GDM1 (cell line): ENCODE measurements at places on chromosomes 3 and 15.

DNA sequence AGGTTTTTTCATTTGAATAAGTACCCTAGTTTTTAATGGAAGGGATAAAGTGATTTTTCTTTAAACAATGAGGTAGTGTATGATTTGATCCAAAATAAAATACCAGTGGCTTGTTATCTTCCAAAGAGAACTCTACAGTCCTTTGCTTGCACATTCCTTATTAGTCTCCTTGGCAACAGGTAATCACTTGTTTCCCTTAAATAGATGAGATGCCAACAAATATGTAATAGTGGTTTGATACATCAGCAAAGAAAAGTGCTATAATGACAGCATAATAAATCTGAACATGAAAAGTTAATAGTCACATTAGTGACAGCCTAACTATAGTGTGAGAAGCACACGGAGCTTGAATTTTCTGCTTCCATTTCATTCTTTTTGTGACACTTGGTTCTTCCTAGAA is 360.2 kb downstream of the ZNF385D start:
- DNase-seq: no peak

DNA sequence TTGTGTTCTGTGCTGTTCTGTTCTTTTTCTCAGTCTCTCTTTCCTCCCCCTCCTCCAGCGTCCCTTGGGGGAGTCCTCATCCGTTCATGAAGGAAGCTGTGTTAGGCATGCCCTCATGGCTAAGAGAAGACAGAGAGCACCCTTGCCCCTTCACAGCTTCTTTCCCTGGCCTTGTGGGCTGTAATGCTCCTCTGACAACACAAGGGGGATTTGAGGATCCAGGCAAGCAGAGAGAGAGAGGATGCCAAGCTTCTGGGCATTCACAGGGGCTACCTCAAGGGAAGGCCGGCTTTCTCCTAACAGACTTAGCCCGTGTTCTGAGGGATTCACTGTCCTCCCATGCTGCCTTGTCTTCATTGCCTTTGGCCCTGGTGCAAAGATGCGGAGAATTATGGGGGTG is 389.5 kb downstream of the LRTM1 start:
- no peak for DNase-seq

DNA sequence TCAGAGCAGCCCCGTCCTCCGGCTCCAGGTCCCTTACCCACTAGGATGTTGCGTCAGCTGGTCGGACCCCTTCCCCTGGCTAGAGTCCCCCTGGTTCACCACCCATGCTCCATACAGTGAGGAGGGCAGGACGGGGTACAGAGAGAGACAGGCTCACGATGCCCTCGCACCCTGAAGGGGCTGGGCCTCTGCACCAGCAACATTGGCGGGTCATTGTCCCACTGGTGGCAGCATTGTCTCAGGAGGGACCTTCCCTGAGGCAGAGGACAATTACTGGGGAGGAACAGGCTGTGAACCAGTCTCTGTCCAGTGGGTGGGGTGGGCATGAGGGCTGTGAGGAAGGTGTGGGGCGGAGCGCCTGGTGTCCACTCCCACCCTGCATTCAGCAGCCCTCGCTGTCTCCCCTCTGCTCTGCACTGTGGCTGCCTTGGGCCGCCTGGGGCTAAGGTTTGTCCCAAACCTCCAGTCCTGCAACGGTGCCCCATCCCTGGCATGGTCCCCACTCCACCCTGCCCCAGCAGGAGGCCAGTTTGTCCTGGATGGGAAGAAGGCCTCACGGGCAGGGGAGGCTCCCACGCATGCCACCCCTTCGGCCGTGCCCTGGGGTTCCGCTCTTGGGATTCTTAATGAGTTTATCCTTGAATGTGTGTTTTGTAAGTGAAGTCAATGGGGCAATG is 48.0 kb upstream of the KLF13 start:
- no peak for DNase-seq

DNA sequence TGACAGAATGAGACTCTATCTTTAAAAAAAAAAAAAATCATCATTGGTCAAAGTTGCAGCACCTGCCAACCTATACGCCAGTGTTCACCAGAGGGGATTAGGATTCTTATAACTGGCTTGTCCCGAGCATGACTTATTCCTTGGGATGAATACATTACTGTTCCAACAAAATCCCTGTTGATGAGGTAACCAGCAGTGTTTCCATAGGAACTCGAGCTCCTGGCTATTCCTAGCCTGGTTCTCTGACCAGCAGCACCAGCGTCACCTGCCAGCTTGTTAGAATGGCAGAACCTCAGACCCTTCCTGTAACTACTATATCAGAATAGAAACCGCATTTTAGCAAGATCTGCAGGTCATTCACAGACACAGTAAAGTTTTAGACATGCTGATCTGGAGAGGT is 364.4 kb downstream of the PTPRG start:
- DNase-seq: no peak

DNA sequence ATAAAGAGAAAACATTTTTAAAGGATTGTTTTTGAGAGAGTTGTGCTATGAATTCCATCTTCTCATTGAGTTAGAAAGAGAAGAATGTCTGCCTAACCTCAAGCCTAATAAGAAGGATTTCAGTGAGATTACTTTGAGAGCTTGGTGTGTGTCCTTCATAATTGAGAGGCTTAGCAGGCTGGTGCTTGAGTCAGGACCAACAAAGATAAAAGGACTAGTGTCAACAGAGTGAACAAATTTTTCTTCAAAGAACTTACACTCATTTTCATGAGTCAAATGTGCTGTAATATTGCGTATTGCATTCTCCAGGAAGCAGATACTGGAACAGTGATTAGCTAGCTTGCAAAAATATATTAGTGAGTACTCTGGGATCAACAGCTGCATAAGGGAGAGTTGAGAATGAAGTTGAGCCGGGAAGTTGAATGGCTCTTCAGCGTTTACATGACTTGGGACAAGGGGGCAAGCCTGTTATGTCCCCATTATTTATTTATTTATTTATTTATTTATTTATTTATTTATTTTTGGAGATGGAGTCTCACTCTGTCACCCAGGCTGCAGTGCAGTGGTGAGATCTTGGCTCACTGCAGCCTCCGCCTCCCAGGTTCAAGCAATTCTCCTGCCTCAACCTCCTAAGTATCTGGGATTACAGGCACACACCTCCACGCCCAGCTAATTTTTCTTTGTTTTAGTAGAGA is 37.5 kb upstream of the SLITRK3 start:
- DNase-seq: no peak

DNA sequence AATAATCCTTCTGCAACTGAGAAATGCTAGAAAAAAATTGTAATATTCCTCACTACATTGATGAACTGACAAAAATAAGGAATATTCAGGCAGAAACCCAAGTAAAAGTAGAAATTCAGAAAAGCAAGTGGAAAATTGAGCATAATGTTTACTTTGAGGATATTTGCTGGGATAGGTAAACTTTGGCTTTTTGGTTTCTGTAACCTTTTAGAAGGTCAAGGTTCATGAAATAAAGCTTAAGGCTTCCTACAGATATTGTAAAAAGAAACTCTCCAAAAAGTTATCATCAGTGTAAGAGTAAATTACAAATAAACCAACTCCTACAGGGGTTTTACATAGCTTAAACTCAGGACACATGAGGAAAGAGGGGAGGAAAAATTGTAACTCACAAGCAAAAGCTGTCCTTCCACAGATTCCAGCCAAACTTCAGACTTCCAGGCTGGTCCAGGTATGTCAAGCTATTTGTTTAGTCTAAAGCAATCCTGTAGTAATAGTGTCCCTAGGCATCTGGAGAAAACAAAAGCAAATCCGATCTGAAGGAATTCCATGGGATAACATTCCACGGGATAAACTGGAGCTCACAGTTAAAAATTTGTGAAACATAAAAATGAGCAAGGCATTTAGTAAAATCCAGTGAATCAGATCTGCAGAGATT is 21.1 kb downstream of the C3orf70 start:
- DNase-seq: no peak

GRCh38 chr3:126781406-126781805 is 77.4 kb downstream of the CHCHD6 start:
- no peak for DNase-seq

- no peak for DNase-seq
Observed at GRCh38 chr3:17070161-17070959, 185.6 kb downstream of the PLCL2 start.

DNA sequence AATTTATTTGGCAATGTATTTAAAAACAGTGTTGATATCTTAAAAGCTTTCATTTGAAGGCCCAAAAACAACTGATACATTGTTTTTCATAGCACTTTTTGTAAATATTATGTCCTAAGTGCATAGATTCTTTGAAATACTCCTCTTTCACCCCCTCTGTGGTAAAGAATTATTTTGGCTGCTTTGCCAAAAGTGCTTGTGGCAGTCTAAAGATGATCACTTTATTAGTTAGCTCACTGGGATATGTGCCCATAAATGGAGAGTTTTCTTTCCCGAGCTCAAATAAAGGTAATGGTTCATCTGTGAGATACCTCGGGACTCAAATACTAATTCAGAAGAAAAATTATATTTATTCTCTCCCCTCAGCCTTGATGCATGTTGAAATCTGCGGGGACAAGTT is 16.7 kb downstream of the AKAP13 start:
- DNase-seq: no peak

DNA sequence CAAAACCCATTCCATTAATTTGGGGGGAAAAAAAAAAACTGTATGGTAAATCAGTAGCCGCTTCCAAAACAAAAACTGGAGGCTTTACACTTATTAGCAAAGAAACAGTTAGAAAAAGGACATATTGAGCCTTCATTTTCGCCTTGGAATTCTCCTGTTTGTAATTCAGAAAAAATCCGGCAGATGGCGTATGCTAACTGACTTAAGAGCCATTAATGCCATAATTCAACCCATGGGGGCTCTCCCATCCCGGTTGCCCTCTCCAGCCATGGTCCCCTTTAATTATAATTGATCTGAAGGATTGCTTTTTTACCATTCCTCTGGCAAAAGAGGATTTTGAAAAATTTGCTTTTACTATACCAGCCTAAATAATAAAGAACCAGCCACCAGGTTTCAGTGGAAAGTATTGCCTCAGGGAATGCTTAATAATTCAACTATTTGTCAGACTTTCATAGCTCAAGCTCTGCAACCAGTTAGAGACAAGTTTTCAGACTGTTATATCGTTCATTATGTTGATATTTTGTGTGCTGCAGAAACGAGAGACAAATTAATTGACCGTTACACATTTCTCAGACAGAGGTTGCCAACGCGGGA is 9.4 kb upstream of the RPL24 start:
- no peak for DNase-seq

DNA sequence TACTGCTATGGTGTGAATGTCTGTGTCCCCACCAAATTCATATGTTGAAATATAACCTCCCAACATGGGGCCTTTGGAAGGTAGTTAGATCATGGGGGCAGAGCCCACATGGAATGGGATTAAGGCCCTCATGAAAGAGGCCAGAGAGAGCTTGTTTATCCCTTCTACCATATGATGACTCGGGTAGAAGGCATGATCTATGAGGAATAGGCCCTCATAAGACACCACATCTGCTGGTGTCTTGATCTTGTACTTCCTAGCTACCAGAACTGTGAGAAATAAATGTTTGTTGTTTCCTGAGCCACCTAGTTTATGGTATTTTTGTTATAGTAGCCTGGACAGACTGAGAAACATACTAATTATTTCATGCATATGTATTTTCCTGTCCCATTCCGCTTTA is 51.9 kb downstream of the WWTR1 start:
- DNase-seq: no peak

DNA sequence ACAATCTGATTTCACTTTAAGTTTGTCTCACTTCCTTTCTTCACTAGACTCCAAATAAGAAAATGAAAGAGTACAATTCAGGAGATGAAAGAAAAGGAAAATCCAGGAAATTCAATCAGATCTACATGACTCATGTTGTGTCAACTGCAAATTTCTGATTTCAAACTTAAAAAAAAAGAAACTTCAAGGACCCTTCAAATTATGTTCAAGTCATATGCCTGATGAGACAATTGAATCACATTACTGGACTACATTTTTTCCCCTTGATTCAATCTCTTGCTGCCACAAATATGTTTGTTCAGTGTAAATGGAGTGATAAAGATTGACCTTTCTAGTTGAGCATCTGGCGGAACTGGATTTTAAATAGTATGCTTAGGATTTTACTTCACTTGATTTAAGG is 37.4 kb downstream of the FRMD5 start:
- DNase-seq: no peak

DNA sequence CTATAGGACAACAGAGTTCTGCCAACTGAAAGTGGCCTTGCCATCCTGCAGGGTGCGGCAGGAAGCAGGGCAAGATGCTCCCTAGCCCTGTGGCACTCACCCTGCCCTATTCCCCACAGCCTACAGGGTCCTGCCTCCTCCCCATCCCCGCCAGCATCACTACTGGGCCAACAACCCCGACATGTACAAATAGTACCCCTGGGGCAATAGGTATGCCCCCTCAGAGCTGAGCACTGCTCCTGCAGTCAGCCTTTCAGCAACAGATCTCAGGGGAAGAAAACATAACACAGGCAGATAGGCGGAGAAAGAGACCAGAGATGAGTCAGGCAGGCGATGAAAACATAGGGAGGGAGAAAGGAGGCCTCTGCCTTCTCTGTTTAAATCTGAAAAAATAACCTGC is 74.7 kb downstream of the XXYLT1 start:
- no peak for DNase-seq

GRCh38 chr15:79028411-79028964 is 62.1 kb downstream of the RASGRF1 start:
- no peak for DNase-seq

DNA sequence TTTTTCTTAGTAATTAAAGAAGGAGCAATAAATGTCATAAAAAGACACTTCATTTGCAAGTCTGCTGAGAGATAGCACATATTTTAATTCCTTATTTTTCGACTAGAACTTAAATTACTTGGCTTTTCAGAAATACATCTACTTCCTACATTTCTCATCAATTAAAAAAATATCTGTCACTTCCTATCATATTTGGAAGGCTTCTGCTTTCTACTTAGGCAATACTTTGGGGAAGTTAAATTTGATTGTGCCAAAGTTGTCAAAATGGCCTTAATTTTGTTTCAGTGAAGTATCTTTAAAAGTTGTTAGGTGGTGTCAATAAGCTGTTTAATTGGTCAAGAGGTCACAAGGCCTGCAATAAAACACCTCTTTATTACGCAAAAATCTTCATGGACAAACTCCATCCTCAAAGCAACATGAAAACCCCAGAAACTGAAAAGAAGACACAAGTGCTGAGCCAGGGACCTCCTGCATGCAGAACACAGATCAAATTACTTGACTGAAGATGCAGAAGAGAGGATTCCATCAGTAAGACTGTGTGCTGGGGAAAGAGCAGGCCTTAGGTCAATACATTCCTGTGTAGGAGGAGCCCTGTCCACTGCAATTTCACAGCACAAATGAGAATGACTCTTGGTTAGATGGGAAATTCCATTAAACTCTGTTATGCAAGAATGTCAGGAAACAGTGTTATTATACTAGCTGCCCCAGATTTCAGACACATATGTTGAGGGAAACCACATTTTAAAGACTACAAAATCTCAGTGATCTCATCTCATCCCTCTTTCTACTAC is 48.0 kb upstream of the FSTL1 start:
- DNase-seq: no peak

- DNase-seq: peak; percentile 88
Observed at GRCh38 chr3:52121464-52121805, 32.8 kb downstream of the POC1A start.

- DNase-seq: no peak
Observed at GRCh38 chr15:45093622-45094357, 20.2 kb downstream of the DUOX2 start.
